ENCODE measurements at places on chromosomes 11 and 22. TPM values are rescaled to one million over a fixed set of nuclear protein-coding genes. Genes with fewer than 3 reads are reported as not detected.

The PIK3C2A gene
- 43.8 TPM for total RNA-seq

The APOBEC3G gene
- 2.5 TPM for total RNA-seq

The OR52I1 gene
- not detected for total RNA-seq

The OR8D4 gene
- total RNA-seq: not detected

The P2RY2 gene
- not detected for total RNA-seq

The OR51B2 gene
- total RNA-seq: not detected

The DCDC1 gene
- total RNA-seq: 1.0 TPM

The CCDC134 gene
- 25.9 TPM for total RNA-seq

The OMP gene
- not detected for total RNA-seq

The RIMBP3B gene
- total RNA-seq: 0.87 TPM

The GLB1L2 gene
- total RNA-seq: 21.7 TPM

The NOX4 gene
- 0.19 TPM for total RNA-seq

The KCNQ1OT1 gene
- 4.1 TPM for total RNA-seq

The CASP12 gene
- total RNA-seq: not detected

The OR6T1 gene
- not detected for total RNA-seq

The TLCD5 gene
- total RNA-seq: 13.4 TPM

The TRAPPC4 gene
- total RNA-seq: 81.2 TPM

The DEUP1 gene
- not detected for total RNA-seq

Measured in A673 (cell line).